ENCODE measurements at places on chromosomes 11 and 22.

DNA sequence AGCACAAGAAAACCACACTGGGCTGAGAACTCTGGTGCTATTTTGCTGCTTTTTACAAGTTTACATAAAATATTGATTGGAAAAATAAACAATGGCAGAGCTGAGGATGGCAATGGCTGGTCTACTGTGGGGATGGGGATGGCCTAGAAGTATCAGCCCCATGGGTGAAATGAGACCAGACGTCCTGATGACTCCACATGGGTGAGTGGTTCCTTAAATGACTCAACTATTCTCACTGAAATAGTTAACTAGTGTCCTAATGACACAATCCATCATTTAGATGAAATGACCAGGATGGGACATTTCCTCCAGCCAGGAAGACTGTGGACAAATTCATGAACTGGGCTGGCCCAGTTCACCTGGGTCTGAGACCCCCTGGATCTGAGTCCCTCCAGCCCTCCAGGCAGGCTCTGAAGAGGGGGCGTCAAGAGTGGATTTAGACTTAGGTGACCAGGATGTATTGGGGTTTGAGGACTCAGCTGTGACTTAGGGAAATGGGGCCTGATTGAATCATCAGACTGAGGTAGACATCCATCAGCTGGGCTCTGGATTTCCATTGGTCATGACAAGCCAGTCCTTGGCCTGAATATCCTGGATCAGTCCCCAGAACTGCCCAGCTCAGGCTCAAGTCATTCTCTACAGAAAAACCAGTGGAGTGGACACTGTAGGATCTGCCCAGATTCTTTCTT lies 98.2 kb upstream of the IGLL5 start:
- no peak for DNase-seq

- peak; percentile 60 for DNase-seq
Measured at GRCh38 chr11:611001-611996, 4.5 kb downstream of the IRF7 start.

DNA sequence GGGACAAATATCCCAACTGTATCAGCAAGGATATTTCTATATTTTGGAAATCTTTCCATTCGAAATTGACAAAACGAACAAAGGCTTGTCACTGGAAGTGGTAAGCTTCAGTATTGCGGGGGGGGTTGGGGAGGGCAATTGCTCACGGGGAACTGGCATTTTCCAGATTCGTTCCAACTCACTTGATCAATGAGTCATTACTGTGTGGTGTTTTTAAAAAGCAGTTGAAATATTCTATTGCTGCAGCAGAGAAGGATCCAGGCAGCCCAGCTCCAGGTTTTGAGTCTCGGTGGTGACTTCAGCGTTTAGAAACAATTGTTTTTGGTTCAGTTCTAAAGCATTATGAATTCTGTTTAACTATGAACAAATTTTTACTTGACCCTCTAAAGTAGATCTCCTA lies 33.8 kb upstream of the FBLN1 start:
- no peak for DNase-seq

- no peak for DNase-seq
Measured at GRCh38 chr11:95503047-95503446, 272.0 kb upstream of the SESN3 start.

GRCh38 chr11:88535916-88536547 lies 198.5 kb upstream of the CTSC start:
- no peak for DNase-seq

GRCh38 chr11:69384251-69385143 lies 90.5 kb downstream of the MYEOV start:
- DNase-seq: peak; percentile 42

- no peak for DNase-seq
Measured at GRCh38 chr11:63290285-63290684, 46.9 kb upstream of the SLC22A25 start.

GRCh38 chr11:72456651-72457050 lies 22.3 kb upstream of the CLPB start:
- no peak for DNase-seq
